Ecto neural progenitor cell (in vitro differentiated cells): ENCODE measurements at places on chromosomes 6 and 20.

- peak; percentile 40 for DNase-seq
Observed at GRCh38 chr20:35660122-35660937, 4.4 kb downstream of the CPNE1 start.

GRCh38 chr20:21145424-21145823 is 19.5 kb downstream of the KIZ start:
- DNase-seq: no peak

GRCh38 chr6:52514514-52514913 is 62.3 kb downstream of the TRAM2 start:
- no peak for DNase-seq

GRCh38 chr6:145547594-145548335 is 187.6 kb downstream of the EPM2A start:
- DNase-seq: no peak

DNA sequence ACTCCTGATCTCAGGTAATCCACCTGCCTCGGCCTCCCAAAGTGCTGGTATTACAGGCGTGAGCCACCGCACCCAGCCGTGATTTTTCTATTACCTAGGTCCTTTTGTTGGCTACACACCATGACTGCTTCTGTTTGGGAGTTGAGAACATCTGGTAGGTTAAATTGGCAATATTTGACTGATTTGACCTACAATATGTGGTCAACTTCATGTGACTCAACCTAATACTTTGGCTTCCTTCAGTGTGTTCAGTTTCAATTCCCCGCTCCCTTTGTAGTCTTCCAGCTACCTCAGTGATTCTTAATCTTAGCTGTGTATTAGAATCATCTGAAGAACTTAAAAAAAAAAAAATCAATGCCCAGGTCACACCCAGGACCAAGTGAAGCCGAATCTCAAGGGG is 47.4 kb downstream of the MYB start:
- no peak for DNase-seq

GRCh38 chr20:47332381-47333206 is 23.9 kb downstream of the ZMYND8 start:
- DNase-seq: no peak

DNA sequence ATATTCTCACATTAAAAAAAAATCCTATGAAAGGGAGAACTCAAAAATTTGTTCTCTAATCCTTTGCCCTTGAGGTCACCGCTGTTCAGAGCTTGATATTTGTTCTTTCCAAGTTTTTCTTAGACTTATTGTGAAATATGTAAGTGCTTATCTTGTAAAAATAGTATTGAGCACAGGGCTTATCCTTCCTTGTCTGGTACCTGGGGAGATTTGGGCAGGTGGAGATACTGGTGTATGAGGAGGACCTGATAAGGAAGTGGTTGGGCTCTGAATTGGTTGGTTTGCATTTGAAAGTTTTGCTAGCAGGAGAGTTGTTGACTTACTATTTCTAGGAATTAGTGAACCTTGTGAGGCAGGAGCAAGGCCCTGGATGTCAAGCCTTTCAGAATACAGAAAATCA is 28.9 kb upstream of the ANKEF1 start:
- no peak for DNase-seq

GRCh38 chr6:30483677-30484279 is 5.5 kb upstream of the HLA-E start:
- DNase-seq: no peak

DNA sequence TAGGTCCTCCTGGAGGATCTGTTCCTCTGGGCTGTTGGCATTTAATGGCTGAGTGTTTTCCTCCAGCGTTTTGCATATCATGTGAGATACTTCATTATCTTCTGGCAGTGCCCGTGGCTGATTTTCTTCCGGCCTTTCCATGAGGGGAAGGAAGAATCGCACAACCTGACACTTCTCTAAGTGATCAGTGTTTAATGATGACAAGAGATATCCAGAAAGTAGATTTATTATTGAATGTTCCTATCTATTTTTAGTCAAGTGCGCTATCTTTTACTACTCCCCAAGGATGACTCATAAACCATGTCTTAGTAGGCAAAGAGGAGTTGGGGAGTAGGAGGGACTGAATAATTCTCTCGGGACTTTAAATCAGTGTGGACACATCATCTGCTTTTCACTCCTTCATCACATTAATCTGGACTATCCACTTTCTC is 149.7 kb downstream of the PLCB4 start:
- DNase-seq: no peak

DNA sequence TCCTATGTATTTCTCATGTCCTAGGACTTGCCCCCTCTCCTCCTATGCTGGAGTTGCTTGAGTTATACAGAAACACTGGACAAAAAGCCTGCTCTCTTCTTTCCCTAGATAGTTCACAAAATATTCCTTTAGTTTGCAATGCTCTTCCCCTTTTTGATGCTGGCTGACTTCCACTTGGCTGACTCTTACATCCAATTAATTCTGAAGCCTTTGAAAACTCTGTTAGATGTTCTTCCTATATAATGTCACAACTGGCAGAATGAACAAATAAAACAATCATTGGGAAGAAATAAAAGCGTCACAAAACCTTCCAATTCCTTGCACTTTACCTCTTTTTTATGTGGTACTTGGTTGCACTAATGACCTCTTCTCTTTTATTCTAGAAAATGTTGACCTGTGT is 253.8 kb upstream of the CITED2 start:
- DNase-seq: no peak

DNA sequence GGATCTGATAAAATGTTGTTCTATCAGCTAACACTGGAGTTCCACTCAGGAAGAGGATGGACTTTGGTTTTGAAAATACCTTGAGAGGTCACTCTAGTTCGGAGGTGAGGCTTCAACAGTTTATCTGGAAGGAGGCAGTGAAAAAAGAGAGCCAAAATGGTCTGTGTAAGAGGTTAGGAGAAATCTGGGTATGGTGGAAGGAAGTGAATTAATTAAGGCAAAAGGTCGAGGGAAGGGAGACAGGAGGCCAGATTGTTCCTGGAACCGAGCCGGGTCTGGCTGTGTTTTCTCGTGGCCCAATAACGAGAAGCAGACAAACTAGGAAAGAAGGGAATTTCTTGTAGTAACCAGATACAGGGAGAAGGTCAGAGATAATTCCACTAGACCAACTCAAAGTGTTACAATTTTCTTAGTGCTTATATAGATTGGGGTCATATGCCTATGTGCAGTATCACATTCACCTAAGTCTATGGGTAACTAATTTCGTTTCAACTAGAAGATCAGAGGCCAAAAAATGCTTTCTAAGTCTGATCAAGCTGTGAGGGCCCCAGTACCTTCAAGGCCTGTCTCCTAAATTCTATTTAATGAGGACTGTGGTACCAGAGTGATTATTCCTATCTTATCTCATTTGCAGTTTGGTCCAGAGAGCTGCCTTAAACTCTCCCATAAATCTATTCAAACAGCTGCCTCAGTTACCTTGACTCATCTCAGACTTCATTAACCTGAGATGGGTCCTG is 96.0 kb upstream of the SNX9 start:
- no peak for DNase-seq

DNA sequence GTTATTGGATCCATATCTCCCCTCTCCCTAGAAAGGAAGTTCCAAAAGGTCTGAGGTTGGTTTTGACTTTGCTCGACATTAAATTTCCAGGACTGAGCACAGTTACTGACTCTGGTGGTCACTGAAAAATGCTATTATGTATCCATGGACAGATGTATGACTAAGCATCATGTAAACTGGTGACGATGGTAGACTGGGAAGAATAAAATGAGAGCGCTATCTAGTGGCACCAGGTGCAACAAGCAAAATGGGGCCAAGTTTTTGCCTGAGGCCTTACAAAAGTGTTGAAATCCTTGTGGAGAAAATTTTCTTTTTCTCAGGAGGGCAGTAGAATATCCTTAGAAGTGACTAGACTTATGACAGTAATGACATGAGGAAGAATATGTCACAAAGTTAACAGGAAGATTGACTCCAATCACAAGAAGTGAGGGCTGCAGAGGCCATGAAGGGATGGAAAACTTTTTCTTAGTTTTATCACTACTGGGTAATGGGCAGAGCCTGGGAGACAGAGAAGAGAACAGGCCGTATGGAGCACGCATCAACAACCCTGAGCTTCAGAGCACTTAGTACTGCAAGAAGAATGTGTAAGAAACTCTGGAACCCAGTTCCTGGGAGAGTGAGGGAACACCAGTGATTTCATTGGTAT is 88.9 kb upstream of the ELOVL5 start:
- DNase-seq: peak; percentile 50

- no peak for DNase-seq
Observed at GRCh38 chr6:20313051-20313450, 88.6 kb upstream of the E2F3 start.

DNA sequence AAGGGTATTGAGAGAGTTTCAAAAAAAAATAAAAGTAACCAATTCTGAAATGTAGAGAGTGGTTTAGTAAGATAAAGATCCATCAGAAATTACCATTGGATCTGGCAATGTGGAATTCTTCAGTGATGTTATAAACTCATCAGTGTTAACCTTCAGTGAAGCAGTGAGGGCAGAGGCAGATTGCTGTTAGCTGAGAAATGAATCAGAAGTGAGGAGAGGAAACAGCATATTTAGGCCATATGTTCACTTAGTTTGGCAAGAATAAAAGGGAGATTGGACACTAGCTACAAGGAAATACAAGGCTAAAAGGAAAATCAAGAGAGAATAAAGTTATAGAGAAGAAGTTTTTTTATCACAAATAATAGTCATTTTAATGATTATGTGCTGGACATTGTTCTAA is 9.6 kb downstream of the KCNQ5 start:
- DNase-seq: no peak

- no peak for DNase-seq
Observed at GRCh38 chr6:162864911-162865310, 137.1 kb downstream of the PACRG start.

DNA sequence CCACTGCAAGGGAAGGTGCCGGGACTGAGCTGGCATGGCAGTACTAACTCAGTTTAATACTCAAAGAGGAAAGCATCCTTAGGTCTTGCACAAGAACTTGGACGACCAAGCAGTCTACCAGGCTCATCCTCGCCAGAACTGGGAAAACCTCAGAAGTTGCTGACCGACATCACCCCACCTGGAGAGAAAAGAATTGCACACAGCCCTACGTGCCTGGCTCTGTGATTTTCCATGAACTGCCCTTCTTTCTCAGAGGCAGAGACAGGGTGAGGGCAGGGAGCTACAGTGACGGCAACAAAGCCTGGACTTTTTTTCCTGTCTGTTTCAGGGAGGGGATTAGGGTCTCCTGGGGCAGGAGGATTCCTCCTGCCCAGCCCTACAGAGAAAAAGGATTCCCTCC is 8.0 kb downstream of the JAG1 start:
- no peak for DNase-seq

DNA sequence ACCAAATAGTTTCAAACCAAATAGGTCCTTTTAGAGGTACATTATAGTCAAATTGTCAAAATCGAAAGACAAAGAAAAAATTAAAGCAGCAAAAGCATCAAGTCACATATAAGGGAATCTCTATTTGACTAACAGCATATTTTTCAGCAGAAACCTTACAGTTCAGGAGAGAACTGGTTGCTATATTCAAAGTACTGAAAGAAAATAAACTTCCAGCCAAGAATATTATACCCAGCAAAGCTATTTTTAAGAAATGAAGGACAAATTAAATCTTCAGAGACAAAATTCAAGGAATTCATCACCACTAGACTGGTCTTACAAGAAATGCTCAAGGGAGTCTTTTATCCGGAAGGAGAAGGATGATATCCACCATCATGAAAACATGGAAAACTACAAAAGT is 16.0 kb downstream of the WDR27 start:
- no peak for DNase-seq

DNA sequence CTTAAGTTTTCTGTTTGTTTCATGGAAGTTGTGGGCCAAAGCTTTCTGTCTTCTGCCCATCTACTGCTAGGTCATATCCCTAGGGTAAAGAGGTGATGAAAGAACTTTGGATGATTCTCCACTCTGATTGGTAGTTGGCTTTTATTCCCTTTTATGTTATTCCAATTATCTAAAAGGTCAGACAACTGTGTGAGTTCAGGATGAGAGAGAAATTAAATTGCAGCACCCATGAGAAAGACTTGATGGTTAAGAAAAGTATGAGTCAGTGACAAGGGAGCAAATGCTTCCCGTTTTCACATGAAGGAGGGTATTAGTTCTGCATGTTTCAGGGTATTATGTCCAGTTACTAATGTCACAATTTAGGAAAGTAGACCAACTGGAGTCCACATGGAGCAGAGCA is 136.3 kb downstream of the CD109 start:
- no peak for DNase-seq

- DNase-seq: peak; percentile 80
Observed at GRCh38 chr20:21615617-21616080, 89.8 kb upstream of the PAX1 start.

DNA sequence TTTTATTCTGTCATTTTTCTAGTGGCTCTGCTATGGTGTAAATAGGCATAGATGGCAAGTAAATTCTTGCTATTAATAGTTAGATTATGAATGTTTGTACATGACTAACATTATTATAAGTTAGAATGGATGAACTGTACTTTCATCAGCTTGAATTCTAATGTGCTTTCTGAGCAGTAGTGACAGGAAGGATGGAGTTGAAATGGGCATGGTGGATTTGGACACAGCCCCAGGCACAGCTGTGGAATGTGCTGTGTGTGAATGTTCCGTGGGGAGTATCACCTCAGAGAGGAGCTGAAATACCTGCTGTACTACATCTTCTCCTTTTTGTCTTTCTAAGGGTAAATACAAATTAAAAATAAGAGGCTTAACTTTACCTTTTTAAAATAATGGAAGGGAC is 66.8 kb downstream of the FBXO5 start:
- DNase-seq: no peak

- DNase-seq: no peak
Observed at GRCh38 chr6:125002406-125002741, 40.1 kb downstream of the RNF217 start.

GRCh38 chr6:130034378-130035146 is 16.2 kb downstream of the L3MBTL3 start:
- DNase-seq: no peak

DNA sequence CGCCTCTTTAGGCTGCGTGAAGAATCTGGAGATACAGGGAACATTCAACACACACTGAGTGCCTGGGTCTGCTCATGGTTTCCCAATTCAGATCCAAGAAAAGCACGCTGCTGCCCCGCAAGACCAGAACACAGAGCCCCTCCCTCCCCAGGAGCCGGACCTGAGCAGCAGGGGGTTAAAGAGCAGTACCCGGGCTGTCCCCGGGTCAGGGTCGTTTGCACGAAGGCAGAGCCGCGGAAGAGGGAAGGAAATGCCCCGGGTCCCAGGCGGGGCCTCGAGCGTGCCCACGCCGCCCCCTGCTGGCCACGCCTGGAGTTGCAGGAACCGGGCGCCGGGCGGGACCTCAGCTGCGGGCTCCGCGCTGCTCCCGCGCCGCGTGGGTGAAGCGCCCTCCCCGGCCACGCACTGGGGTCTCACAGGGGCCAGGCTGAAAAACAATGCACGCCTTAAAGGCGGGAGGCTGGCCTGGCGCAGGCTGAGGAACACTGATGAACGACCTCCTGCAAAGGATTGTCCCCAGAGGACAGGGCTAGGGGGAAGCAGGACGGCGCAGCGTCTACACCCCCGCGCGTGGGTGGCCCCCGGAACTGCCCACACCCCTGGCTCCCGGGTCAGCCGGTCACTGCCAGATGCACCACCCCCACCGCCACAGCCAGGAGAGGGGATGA is 48.9 kb downstream of the ANKRD60 start:
- DNase-seq: peak; percentile 87
